Spleen (tissue), 13 donors: ENCODE measurements at places on chromosomes 3 and 15.

DNA sequence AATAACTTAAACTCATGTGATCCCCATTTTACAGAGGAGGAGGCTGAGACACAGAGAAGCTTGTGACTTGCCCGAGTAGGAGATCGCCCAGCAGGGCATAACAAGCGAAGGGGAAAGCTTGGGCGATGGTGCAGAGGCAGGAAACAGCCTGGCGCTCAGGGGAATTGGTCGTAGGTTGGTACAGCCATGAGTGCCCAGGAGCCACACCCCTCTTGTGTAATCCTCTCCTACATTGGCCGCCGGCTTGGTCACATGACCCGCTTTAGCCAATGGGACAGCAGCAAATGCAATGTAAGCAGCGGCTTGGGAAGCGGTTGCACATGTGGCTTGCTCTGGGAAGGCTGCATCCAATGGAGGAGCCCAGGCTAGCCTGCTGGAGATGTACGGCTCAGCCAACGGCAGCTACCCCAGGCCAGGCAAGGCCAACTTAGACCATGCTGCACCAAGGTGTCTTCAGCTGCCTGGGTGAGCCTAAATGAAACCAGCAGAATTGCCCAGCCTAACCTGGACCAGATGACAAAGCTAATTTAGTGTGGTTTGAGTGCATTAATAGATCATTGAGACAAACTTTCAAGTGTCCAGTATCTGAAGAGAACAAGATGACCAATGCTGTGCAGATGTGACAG lies 50.3 kb upstream of the SLC6A6 start:
- DNase-seq = no peak

DNA sequence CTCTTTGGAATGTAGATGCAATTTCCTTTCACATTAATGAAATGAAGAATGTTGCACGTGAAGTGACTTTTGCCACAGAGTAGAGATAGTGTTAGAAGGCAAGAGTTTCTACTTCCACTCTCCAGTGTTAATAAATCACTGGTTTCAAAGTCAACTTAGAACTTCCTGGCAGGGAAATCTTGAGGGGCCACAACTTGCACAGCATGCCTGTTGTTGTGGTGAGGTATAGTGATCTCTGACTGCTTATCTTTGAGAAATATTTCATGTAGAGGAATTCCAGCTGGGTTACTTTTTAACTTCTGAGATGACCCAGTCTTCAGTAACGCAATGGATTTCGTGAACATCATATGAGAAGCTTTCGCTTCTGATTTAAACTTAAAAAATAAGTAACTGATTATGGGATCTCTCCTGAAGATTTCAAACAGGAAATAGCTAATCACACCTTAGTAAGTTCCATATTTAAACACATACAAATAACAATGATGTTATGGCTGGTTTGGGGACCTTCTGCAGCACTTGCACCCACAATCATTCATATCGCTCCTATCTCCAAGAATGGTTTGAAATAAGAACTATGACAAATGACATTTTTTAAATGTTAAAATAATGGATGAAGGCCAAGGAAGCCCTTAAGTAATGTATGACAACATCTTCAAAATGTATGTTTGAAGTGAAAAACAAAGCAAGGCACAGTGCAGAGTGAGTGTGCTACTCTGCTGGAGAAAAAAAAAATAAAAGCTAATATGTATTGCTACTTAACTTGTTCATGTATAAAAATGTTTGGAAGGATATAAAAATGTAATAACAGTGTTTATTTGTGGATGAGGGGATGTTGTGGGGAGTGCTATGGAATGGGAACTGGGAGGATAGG lies 726.5 kb upstream of the NECTIN3 start:
- no peak for DNase-seq

GRCh38 chr15:64443747-64444621 lies 16.4 kb upstream of the ZNF609 start:
- DNase-seq = no peak

- DNase-seq = no peak
These were observed 4.3 kb upstream of the OR5H6 start for GRCh38 chr3:98259707-98260106.

DNA sequence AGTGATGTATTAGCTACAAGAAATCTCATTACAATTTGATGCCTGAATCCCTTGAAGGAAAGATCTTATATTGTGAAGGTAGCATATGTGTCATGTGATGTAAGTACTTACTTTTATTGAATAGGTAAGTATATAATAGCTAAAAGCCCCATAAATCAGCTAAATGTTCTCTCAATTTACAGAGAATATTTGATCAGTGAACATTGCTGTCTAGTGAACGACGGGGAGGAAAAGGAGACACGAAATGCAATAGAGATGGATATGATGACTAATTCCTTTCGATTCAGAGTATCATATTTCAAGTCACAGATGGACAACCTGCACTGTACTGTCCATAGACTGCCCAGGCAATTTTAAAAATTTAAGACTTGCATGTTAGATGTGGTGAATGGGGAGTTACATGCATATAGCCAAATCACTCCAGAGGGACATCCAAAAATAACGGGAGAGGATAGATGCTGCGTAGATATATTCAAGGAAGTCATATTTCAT lies 462.1 kb upstream of the CDIN1 start:
- DNase-seq = no peak
